Posterior cingulate gyrus (tissue), 11 donors: ENCODE measurements at places on chromosomes 2 and 18.

DNA sequence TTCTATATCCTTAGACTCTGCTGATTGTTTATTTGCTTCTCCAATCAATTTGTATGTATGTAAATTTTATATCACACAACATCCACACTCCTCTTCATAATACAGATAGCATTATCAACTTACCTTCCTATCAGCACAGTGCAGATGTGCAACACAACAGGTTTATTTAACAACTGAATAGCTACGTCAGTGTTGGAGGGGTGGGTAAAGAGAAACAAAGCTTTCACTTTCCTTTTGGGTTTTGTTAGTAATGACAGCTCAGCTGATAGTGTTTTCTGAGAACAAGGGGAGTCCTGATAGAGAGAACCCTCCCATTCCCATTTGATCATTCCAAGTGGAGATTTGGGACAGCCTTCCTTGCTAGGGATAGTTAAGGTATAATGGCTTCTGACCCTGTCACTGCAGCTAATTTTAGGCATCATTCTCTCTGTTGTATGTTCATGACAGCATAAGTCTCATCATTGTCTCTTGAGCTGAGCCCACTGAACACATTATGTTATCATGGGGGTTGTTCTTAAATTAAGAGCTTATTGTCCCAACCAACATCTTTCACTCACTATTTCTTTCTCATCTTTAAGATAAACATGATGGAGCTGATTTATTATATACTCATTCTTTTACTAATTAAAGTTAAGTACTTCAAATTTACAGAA lies 227.7 kb downstream of the GPD2 start:
- no peak for DNase-seq

DNA sequence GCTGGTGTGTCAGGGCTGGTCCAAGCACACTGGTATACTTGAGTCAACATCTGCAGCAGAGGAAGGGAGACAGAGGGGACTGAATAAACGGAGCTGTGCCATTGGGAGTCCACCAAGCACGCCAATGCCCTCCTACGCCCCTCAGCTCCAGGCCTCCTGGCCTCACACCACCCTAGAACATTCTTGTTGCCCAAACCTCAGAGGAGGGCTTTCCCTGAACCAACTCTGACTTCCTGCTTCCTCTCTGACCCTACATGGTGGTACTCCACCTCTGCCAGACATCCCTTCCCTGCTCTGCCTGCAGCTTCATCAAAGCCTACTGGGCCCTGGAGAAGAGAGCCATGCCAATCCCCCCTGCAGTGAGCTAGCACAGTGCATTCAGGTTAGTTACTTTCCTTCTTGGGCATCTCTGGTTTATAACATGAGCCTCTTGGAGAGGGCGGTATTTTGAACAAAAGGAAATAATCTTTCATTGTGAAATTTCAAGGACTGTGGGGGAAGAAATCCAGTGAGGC lies 54.4 kb downstream of the ZBTB7C start:
- no peak for DNase-seq

DNA sequence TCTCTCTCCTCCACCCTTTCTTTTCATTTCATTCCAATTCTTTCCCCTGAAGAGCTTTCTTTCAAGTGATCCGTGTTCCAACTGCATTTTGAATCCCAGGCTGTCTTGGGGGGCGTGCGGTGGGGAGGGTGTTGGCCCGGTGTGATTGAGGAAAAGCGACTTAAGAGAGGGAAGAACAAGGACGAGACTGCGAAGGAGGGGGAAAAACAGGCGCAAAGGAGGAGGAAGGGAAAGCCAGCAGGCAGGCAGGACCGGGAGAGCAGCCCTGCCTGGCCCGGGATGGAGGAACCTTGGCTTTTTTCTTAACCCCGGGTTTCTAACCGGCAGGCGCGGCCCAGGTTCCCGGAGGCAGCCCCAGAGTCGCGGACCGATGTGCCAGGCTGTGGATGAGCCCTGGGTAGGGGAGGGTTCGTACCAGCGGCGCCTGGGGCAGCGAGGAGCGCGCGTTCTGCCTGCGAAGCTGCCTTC lies 1.3 kb downstream of the ADCYAP1 start:
- no peak for DNase-seq

DNA sequence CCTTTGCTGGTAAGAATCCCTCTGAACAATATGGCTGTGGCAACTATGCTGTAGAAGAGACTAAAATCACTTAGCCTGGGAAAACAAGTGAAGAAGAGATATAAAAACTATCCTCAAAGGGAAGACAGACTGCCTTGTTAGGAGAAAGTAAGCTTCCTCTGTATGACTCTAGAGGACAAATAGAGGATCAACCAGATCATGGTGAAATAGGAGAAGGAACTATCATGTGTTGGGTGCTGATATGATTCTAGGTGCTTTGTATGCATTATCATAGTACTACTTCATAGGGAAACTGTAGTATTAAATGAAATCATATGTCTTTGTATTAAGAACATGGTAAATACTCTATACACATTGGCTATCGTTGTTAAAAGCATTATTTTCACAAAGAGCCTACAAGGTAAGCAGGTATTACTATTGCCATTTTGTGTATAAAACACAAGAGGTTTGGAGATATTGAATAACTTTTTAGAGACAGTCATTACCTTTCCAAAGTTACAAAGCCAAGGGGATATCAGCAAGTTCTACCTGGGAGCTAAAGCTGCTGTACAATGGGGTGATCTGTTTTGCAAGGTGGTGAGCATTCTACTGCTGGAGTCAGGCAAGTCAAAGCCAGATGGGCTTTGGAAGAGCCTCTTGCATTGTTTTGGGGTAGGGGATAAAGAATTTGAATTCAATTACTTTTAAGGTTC lies 402.6 kb downstream of the ALK start:
- no peak for DNase-seq

DNA sequence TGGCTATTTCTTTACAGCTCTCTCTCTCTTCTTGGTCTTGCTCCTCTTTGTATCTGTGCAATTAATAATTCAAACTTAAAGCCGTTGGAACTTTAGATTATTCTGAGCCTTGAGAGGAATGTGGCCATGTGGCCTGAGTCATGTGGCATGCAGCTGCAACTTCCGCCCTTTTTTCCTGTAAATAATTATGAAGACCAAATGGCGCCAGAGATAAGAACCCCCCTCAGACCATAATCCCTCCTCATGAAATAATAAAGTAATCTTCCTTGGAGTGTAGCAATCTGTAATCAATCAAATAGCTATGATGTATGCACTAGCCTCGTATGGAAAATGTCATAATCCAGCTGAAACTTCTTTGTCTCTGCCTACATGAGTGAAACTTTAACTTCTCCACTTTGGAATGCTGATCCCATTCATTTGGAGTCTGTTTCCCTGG lies 13.5 kb upstream of the TWSG1 start:
- no peak for DNase-seq

- no peak for DNase-seq
Measured at GRCh38 chr18:78913830-78914231, 65.8 kb upstream of the SALL3 start.

DNA sequence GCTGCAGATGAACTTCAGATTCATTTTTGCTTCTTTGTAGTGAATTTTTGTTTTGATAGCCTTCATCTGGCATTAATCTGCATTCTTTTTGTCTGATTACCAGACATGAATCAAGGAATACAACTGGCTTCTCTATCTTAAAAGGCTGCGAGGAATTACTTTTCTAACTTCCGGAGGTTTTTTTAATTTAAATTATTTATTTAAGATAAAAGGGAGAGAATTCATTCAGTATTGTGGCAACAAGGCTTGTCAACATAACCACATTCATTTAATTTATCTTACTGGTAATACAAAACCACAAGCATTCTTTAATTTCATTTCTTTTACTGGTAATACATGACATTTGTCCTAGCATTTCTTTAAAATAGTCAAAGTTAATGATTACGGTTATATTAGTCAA lies 36.0 kb downstream of the CSRNP3 start:
- no peak for DNase-seq

GRCh38 chr2:208350610-208351009 lies 56.0 kb upstream of the PTH2R start:
- DNase-seq: no peak
